Stimulated activated CD4-positive, alpha-beta T cell treated with anti-CD3 and anti-CD28 coated beads, Interleukin-12 subunit alpha, Interleukin-12 subunit beta, amount 100 ng/mL, for 48 hours (primary cell): ENCODE measurements at places on chromosomes 11 and 22.

GRCh38 chr11:73640592-73640991 is 5.8 kb upstream of the PLEKHB1 start:
- no peak for DNase-seq

DNA sequence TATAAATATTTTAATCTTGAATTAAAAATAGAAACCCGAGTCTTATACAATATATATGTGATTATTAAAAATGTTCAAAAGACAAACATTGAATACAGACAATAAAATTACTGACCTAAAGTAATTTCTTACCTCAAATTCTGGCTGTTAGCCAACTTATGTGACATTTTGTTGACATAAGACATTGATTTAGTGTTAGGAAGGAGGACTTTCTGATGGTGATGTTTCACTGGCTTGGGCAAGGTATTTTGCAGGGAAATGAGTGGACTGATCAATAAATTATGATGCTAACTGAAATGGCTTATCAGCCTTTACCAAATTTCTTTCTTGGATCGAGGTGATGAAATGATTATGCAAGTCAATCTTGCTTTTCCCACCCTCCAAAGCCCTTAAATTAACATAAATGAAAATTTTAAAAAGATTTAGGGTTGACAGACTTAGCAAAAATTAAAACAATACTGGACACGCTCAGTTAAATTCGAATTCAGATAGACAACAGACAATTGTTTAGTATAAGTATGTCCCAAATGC is 33.2 kb upstream of the FZD4 start:
- DNase-seq: no peak

DNA sequence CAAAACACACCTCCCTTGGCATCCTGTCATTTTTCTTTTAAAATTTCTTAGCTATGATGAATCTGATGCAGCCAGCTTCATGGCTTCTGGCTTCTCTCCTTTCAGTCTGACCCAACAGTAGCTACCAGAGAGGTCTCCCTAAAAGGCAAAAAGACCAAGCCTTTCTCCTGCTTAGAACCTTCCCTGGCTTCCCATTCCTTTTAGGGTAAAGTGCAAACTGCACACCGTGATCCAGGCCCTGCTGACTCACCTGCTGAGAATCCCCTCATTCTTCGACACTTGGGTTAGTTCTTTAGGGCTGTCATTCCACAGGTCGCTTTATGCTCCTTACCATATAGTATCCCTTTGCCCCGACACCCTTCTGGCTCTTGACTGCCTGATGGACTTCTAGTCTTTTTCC is 362.4 kb downstream of the MIAT start:
- DNase-seq: no peak

GRCh38 chr22:40313007-40313406 is 33.3 kb upstream of the ADSL start:
- DNase-seq: no peak

GRCh38 chr22:17587629-17588028 is 24.3 kb downstream of the SLC25A18 start:
- no peak for DNase-seq

GRCh38 chr11:42901084-42901483 is 410.7 kb upstream of the API5 start:
- DNase-seq: no peak

DNA sequence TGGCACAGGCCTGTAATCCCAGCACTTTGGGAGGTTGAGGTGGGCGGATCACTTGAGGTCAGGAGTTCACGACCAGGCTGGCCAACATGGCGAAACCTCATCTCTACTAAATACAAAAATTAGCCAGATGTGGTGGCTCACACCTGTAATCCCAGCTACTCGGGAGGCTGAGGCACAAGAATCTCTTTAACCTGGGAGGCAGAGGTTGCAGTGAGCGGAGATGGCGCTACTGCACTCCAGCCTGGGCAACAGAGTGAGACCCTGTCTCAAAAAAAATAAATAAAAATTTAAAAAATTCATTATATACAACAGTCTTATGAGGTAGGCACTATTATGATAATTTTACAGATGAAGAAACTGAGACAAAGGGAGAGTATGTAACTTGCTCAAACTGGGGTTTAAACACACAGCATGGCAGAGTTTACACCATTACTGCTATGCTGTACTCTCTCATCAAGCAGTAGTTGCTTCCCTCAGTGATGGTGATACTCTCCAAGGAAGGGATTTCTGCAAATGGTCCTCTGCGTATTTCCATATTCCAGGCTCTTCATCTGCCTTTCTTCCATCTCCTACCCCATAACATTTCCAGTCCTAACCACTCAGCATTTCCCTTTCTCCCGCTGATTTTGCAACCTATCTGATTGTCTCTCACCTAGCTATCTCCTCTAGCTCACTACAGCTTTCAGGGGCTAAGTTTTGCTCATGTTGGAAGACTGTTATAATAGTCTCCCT is 95.3 kb downstream of the CCDC83 start:
- DNase-seq: no peak

DNA sequence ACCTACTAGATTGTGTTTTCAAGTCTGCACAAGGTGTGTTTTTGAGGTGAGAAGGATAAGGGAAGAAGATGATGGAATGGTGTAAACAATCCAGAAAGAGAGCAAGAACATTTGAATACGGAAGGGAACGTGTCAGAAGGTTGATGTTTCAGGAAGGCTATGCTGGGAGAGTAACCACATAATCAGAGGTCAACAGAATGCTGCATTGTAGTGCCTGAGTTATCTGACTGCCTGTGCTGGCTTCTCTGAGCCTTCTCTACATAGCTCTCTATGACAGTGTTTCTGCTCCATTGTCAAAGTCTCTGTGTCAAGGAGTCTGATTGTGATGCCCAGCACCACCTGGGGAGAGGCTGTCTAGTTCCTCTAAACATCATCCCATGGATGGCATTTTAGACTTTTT is 74.1 kb downstream of the CYB5R2 start:
- no peak for DNase-seq

- no peak for DNase-seq
These were observed 204.8 kb upstream of the SESN3 start for GRCh38 chr11:95435628-95436353.

- no peak for DNase-seq
These were observed 32.5 kb downstream of the AHNAK start for GRCh38 chr11:62514151-62514550.

DNA sequence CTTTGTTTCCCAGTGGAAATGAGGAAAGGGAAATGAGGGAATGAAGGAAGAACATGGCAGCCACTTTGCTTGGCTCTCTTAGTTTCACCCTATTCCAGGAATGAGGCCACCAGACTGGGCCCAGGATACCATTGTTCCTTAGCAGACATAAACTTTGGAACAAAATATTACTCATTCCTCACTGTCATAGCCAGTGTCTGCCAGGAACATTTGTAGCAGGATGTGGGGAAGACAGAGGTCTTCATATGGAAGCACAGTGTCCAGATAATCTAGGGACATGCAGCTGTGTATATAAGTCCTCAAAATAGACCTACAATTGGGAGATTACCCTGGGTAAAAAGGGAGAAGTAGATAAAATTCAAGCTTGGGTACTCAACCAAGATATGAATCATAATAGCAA is 15.2 kb upstream of the FUT4 start:
- DNase-seq: no peak

- no peak for DNase-seq
These were observed 1128.8 kb upstream of the CCDC90B start for GRCh38 chr11:84414920-84415319.

GRCh38 chr11:78541537-78541936 is 33.1 kb downstream of the NARS2 start:
- no peak for DNase-seq

DNA sequence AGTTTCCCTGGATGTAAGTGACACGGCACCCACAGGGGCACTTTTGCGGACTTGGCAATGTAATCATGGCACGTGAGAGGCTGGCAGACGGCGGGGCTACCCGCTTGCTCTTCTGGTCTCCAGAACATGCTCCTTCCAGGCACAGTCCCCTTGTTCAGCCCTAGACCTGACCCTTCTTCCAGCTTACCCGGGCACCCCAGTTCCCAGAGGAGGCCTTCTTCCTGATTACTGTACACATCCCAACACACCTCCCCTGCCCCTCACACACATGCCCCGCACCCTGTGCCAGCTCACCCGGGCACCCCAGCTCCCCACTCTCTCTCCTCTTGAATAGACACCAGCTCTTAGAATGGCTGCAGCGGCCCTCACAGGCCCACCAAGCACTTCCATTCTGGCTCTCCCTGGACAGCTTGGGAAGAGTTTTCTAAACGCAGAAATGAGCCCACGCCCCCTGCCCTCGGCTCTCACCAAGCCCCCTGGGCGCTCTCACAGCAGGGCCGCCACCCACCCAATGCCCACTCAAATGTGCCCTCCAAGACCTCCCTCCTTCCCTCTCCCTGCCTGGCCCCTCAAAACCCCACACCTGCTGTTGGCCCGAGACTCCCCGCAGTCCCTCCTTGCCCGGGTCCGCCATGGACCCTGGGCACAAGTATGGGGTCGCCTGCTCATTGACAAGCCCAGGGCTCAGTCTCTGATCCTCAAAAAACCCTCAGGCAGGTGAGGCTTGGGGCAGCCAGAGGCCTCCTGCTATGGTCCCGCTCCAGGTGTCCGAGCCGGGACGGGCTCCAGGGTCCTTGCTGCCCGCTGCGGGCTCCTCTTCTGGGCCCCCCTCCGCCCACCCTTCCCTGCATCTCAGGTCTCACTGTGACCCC is 88.5 kb downstream of the WNT7B start:
- DNase-seq: no peak
